Stimulated activated naive CD4-positive, alpha-beta T cell treated with Interleukin-2 at 50 U/mL for 16 hours (primary cell): ENCODE measurements at places on chromosomes 16 and 17.

DNA sequence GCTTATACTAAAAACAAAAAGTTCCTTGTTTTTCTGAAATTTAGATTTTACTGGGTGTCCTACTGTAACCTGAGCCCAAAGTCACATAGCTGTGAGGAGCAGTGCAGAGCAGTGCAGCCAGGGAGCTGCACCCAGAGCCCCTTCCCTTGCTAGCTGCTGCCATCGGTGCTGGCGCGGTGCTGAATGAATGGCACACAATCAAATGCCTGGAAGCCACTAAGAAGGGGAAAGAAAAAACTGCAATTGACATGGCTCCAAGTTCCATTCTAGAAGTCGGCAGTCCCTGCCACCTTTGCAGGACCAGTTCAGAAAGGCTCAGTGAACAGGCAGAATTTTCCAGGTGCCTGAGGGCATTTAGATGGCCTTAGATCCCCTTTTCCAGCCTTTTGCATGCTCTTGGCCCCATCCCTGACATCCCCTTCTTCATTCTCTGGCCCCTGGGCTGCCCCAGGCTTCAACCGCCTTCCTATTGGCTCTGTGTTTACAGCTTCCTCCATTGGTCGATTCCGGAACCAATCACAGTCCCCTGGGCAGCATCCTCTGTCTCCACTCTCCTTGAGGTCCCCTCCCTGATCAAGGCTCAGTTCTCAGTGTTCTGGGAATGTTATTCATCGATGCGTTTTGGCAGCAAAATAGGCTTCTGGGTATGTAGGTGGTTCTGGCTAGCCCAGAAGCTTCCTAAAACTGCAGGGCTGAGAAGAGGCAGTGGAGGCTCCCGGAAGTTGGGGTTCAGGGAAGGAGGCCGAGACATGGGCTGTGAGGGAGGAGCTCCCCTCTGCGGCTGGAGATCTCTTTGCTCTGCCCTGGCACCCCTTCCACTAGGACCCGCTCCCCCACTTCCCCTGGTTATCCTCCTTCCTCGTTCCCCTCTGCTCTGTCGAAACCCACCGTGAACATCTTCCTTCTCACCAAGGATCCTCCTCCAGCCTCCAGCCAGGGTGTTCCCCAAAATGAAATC is 37.9 kb downstream of the ATP2C2 start:
- no peak for DNase-seq

GRCh38 chr16:57204675-57205074 is 18.5 kb downstream of the RSPRY1 start:
- DNase-seq = no peak

- DNase-seq = peak; percentile 63
Measured at GRCh38 chr16:89422905-89423630, 67.3 kb downstream of the ANKRD11 start.

DNA sequence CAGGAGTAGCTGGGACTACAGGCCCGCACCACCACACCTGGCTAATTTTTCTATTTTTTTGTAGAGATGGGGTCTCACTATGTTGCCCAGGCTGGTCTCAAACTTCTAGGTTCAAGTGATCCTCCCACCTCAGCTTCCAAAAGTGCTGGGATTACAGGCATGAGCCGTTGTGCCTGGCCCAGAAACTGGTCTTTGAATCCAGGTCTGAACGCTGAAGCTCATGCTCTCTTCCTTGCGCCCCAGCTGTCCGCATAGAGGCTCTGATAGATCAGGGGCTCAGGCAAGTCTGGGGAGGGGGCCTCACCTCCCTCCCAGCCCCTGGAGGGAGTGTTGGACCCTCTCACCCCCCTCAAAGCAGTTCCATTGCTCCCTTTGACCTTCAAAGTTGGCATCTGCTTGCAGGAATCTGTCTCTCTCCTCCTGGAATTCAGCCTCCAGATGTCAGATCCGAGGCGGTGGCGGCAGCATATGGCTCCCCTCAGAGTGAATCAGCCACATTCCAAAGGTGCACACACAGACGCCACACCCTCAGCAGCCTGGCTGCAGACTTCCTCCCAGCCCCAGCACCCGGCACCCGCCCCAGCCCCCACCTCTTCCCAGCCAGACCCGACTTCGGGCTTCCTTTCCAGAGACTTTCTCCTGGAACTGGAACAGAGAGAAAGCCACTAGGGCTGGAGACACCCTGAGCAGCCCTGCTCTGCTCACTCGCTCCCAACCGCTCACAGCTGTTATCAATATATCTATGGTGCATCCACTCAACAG is 16.9 kb upstream of the GLIS2 start:
- DNase-seq = no peak

GRCh38 chr17:6393351-6393952 is 41.5 kb downstream of the AIPL1 start:
- DNase-seq = no peak

DNA sequence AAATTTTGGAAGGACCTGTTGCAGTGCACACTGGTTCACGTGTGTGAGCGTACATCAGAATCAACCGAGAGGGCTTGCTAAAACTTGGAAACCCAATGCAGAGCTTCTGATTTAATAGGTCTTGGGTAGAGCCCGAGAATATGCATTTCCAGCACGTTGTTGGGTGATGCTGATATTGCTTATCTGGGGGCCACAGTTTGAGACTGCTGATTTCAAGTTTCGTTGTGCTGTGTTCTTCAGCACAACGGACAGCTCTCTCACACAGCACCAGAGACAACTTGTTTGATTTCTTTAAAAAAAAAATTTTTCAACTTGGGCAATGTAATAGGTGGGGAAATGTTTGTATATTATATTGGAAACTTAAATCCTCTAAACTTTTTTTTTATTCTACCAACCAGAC is 9.4 kb downstream of the OR4D2 start:
- DNase-seq = no peak

GRCh38 chr16:81647527-81647926 is 131.6 kb upstream of the PLCG2 start:
- no peak for DNase-seq

- DNase-seq = peak; percentile 27
Measured at GRCh38 chr17:40025991-40026815, 11.0 kb downstream of the CSF3 start.

DNA sequence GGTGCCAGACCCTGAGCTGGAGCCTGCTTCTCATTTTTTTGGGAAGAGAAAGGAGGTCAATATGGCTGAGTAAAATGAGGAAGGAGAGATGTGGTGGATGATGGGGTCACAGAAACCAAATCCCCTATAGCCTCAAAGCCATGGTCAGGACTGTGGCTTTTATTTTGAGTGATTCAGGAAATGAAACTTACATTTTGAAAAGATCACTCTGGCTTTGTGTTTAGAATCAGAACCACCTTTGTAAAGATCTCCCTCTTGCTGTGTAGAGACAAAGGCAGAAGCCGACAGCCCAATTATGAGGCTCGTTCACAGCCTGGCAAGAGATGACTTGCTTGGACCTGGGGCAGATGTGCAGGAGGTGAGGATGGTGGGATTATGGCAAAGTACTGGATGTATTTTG is 121.6 kb upstream of the ANKFN1 start:
- DNase-seq = no peak

DNA sequence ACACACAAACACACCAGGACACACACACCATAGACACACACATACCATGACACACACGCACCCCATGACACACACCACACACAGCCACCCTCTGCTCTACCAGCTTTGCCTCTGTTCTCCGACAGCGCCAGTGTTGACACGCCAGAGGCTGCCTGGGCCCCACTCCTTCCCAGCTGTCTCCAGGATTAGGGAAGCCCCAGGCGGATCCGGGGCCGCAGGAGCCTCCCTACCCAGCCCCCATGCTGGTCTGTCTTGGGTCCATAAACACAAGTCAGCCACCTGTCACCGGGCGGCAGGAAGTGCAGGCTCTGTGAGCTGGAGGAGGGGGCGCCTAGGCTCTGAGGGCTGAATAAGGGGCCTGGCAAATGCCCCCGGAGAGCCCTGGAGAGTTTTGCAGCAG is 10.5 kb downstream of the TBC1D16 start:
- DNase-seq = no peak

DNA sequence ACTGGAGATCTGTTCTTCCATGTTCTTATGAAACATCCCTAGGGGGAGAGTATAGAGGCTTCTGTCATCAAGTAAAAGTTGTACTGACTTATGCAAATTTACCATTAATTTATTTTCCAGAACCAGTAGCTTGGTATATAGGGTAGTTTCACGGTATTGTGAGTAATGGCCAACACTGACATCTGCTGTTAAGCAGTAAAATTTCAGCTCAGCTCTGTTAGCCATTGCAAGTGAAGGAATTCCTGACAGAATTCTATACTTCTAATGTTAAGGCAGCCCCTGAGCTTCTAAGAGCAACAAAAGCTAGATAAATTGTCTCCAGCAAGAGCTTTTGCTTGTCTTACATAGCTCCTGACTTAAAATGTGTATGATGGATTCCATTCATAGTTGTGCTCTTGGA is 613.5 kb upstream of the C16orf82 start:
- DNase-seq = no peak

- no peak for DNase-seq
Measured at GRCh38 chr17:30091771-30092170, 24.8 kb upstream of the NSRP1 start.

DNA sequence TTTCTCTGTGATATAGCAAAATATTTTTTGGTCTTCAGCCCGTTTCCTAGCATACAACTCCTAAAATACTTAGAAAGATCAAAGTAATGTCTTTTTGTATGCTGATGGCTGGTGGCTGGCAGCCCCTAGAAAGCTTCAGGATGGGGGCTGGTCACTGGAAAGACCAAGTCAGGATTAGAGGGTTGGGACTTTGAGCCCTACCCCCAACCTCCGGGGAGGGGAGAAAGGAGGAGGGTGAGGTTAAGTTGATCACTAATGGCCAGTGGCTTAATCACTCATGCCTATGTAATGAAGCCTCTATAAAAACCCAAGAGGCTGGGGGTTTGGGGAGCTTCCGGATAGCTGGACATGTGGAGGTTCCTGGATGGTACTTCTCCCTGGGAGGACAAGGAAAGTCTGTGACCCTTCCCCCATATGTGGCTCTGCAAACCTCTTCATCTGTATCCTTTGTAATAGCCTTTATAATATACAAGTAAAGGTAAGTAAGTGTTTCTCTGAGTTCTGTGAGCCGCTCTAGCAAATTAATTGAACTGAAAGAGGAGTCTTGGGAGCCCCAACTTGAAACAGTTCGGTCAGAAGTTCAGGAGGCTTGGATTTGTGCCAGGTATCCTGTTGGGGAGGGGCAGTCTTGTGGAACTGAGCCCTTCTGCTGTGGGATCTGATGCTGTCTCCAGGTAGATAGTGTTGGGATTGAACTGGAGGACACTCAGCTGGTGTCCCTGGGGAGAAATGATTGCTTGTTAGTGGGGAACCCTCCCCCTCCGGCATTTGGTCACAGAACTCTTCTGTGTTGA is 3.5 kb downstream of the SLC7A6 start:
- no peak for DNase-seq

GRCh38 chr17:74749279-74750038 is 1.0 kb downstream of the NHERF1 start:
- DNase-seq = peak; percentile 36

GRCh38 chr16:68116256-68116867 is 31.2 kb downstream of the NFATC3 start:
- no peak for DNase-seq

DNA sequence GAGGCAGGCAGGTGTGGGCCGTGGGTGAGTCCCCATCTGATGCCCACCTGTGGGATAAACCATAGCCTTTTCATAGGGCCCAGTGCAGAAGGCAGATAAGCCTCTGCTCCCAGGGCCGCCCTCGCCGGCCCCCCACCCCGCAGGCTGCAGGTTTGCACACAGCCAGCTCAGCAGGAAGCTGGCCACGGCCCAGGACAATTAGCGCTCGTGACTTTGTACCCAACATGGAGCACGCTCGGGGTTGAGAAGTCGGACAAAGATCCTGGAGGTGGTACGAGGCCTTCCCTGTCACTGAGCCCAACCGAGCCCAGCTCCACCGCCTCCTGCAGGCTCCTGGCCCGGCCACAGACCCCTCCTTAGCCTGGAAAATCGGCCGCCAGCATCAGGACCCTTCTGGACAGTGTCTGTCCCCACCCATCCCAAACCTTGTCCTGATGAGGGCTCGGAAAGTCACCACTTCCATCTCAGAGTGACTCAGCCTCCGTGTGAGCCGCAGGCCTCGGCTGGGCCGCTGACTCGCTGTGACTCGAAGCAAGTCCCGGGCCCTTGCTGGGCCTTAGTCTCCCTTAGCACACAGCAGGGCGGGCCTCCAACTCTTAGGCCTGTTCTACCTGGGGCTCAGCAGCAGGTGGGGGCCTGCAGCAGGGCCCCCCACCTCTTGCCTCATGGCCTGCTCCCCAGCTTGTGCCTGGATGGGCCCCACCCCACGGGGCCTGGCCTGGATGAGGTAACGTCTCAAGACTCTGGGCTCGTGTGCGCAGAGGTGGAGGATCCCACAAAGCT is 22.7 kb downstream of the FAM83G start:
- no peak for DNase-seq

GRCh38 chr17:30824002-30824355 is 513 bp downstream of the CRLF3 start:
- peak; percentile 27 for DNase-seq

GRCh38 chr17:54177606-54178308 is 355.0 kb downstream of the KIF2B start:
- no peak for DNase-seq

GRCh38 chr17:64964796-64965195 is 45.5 kb upstream of the LRRC37A3 start:
- no peak for DNase-seq

- DNase-seq = no peak
Measured at GRCh38 chr16:28846933-28847273, 755 bp upstream of the TUFM start.

DNA sequence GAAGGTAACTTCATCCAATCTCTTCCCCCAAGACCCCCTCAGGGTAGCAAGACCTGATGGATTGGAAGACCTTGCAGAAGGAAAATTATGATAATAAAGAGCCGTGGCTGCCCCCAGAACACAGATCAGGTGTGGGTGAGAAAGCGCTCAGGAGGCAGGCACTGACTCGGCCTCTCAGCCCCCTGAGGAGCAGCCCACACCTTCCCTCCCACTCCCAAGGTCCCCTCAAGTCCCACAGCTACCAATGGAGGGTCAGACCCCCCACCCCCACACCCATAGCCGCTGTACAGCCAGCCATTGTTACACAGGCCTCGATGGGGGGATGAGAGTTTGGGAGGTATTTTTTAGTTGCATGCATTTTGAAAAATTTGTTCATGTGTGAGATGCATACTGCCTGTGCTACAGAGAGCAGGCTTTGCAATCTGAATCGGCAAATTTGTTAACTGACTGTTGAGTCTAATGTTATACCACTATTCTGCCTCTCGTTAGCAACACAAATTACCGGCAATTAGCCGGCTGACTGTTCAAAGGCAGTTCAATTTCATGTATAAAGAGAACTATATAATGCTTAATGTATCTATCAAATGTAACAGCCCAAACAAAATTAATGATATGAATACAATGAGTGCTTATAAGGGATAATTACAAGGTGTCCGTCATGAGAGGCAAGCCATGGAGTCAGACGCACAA is 211.7 kb downstream of the C16orf78 start:
- DNase-seq = no peak

GRCh38 chr16:52203096-52203495 is 343.8 kb downstream of the TOX3 start:
- DNase-seq = no peak

- no peak for DNase-seq
Measured at GRCh38 chr16:19309178-19309577, 23.6 kb downstream of the CLEC19A start.

- no peak for DNase-seq
Measured at GRCh38 chr16:89052191-89052889, 41.3 kb upstream of the ACSF3 start.

- DNase-seq = no peak
Measured at GRCh38 chr16:31496670-31497069, 11.5 kb downstream of the RUSF1 start.
